ENCODE measurements at places on chromosomes 13 and 19.

DNA sequence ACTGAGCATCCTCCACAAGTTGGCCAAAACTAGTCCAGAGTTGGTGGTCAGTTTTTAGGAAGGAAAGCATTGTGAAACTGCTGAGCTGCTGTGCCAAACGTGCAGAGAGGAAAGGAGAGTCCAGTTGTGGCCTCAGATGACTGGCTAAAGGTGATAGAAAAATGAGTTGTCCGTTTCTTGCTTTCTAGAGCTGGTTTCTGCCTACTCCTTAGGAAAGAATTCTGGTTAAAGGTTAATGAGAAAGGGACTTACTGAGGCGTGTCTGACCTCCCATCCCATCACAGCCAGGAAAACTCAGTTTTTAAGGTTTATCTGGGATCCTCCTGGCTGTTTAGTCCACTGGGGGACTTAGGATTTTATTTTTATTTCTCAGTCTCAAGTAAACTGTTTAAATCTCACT lies 1186.3 kb downstream of the UQCRFS1 start:
- DNase-seq = no peak

DNA sequence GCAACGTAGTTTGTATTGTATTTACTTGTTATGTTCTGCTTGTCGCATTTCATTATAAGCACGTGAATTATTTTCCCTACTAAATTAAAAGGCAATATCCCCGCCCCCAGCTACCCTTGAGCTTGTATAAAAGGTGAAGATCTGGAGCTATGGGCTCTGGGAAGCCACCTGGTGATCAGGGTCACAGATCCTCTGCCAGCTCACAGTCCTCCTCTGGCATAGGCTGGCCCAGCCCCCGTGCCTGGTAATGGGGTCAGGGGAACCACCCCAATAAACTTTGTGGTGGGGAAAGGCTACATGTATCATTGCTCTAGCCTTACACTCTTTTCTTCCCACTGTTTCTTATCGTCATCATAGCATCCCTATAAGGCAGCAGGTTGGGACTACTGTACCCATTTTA lies 190.2 kb upstream of the TSHZ3 start:
- no peak for DNase-seq

DNA sequence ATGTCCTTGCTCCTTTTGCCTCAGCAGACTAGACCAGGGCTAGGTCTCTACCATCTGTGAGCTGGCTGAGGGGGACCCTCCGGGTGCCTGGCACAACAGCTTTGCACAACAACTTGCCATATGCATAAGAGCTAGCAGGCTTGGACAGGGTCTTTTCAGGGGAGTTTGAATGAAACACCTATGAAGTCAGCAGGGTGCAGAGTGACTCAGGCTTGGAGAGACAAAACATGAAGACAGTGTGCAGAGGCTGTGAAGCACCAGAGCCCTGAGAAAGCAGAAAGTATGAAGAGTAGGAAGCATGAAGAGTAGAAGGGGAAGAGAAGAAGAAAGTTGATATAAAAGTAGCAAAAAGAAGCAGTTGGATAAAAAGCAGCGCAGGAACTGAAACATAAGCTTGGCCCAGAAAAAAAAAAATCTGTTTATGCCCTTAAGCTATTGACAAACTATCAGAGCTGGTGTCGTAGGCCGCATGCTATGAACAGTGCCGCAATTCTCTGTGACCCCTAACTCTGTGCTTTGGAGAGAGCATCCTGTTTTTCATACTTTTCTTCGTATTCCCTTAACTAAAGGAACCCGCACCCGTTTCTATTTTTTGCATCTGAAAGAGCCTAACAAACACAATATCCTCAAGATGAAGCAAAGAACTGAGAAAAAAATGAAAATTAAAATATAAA lies 52.7 kb upstream of the FAM216B start:
- no peak for DNase-seq

- no peak for DNase-seq
Observed at GRCh38 chr19:49829200-49829599, 11.1 kb downstream of the MED25 start.

DNA sequence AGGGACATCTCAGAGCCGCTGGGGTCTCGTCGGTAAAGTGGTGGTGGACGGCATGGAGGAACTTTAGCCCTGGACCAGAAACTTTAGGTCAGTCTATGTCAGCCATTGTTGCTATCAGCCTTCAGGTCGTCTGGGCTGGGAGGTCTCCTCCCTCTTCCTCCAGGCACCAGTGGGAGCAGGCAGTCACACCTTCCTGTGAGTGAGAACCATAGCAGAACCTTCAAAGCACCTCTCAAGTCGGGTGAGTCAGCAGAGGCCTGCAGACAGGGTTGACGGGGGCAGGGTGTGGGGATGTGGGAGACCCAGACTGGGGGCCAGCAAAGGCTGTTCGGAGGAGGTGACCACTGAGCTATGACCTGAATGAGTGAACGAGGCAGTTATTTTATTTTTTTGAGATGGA lies 15.4 kb upstream of the SBNO2 start:
- DNase-seq = no peak

DNA sequence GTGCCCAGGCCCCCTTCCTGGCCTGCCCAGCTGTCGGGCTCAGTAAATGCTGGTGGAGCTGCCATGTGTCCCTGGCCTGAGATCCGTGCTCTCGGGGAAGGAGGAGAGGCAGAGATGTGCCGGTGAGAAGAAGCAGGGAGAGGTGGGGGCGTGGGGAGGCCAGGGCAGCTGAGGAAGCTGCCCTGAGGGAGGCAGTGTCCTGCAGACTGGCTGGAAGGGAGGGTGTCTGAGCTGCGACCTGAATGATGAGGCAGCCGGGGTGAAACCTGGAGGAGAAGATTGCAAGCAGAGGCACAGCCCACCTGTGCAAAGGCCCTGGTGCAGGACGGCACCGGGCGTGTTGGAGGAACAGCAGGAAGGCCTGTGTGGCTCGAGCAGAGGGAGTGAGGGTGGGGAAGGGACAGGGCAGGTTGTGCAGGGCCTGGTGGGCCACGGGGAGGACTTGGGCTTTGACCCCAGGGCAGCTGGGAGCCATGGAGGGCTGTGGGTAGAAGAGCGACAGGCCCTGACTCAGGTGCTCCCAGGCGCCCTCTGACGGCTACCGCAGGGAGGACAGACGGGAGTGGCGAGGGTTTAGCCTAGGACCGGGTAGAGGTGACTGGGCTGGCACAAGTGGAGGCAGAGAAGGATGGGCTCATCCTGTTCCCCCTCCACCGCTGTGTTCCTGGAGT lies 14.0 kb upstream of the CELF5 start:
- peak; percentile 96 for DNase-seq

All from H7 (cell line).